Panc1 (cell line): ENCODE measurements at places on chromosomes 3 and 15. TPM values are rescaled to one million over a fixed set of nuclear protein-coding genes. Genes with fewer than 3 reads are reported as not detected.

DNA sequence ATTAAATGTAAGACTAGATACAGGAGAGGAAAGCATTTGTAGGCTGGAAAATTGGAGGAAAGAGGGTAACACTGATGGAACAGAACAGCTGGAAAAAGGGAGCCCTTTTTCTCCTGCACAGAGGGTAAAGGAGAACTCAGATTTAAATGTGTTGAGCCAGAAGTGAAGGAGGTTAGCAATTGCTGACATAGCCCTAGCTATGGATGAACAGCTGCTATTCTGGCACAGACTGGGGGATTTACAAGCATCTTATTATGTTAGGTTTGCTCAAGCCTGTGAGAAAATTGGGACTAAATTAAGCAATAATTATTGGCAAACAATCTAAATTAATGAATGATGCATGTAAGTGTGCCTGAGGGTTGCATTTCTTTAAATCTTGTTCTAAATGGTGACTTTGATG lies 40.6 kb upstream of the PRR20G start:
- no peak overlapping the region for H3K27ac ChIP-seq
- no peak overlapping the region for H3K4me3 ChIP-seq
- no peaks in the 10 kb centered on the region for H3K4me1 ChIP-seq
- H3K27me3 ChIP-seq: peaks cover 7% of the 10 kb centered on the region
- no peaks in the 10 kb centered on the region for H3K36me3 ChIP-seq
- no peak for DNase-seq

- DNase-seq: no peak
- H3K27ac ChIP-seq: peak overlapping the region; percentile 100; the same call in 1 of the 2 replicates
- no peaks in the 10 kb centered on the region for H3K27me3 ChIP-seq
- H3K4me3 ChIP-seq: no peak overlapping the region
- H3K4me1 ChIP-seq: peaks cover 22% of the 10 kb centered on the region
- H3K36me3 ChIP-seq: peaks cover 8% of the 10 kb centered on the region; the same call in 1 of the 2 replicates
Observed at GRCh38 chr3:149327156-149327555, 6.3 kb downstream of the TM4SF18 start.

The ST8SIA2 gene
- 0.15 TPM for total RNA-seq

DNA sequence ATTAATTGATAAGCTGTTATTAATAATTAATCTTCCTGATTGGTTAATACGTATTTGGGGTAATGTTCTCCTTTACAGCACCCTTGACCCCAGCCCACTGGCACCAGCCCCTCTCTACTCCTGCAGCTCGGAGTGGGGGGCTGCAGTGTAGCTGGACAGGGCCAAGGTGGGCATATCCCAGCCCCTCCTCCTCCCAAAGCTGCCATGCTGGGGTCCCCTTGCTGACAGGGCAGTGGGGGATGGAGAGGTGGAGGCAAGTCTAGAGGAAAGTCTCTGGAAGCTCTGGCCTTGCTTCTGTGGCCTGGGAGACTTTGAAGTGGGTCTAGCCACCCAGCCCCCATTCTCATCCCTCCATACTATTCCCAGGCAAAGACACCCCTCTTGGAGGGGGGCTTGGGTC lies 35.8 kb downstream of the HCN4 start:
- no peaks in the 10 kb centered on the region for H3K27me3 ChIP-seq
- H3K4me3 ChIP-seq: no peak overlapping the region
- H3K4me1 ChIP-seq: no peaks in the 10 kb centered on the region
- H3K36me3 ChIP-seq: no peaks in the 10 kb centered on the region

The SMAD6 gene
- 45.9 TPM for total RNA-seq
